ENCODE measurements at places on chromosomes 1 and 21.

DNA sequence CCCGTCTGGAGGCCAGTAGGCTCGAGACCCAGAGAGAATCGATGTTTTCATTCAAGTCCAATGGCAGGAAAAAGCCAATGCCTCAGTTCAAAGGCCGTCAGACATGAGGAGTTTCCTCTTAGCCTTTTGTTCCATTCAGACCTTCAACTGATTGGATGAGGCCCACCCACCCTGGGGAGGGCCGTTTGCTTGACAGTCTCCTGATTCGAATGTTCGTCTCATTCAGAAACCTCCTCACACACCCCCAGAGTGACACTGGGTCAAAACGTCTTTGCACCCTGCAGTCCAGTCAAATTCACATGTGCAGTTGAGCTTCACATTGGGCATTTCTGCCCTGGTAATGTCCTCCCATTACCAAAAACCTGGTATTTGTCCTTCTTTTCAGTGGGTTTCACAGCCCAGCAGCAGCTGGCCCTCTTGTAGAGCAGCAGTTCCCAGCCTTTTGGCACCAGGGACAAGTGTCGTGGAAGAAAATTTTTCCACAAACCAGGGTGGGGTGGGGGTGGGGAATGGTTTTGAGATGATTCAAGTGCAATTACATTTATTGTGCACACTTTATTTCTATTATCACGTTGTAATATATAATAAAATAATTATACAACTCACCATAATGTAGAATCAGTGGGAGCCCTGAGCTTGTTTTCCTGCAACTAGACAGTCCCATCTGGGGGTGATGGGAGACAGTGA, 40.1 kb downstream of the RSPH1 start:
- DNase-seq: no peak

DNA sequence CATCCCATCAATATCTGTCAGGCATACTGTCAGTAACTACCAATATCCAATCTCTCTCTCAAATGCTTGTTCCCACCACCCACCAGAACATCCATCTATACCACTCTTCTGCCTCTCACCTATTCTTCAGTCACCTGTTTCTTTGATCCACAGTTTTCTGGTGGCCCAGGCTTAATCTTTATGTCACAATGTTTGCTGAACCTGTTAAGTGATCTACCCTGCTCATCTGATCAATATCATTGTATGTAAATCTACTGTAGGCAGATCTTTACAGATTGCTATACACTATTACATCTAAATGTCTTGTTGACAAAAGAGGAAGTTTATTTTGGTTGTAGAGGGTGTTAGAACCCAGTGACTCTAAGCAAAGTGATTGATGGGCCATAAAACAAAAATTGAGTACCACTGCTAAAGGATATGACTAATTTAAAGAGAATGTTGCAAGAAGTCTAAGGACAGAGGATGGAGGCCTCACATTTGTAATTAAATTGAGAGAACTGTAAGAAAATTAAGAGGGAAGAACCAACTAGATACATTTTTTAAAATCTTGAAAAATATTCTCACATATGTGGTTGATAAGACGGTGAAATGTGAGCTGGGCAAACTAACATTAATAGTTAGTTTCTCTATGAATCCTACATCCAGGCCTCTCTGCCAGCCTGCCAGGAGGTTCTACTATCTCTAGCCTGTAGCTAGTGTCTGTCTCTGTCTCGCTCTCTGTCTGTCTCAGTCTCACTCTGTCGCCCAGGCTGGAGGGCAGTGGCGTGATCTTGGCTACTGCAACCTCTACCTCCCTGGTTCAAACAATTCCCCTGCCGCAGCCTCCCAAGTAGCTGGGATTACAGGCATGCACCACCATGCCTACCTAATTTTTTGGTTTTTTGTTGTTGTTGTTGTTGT, 34.1 kb downstream of the EGLN1 start:
- peak; percentile 27 for DNase-seq

DNA sequence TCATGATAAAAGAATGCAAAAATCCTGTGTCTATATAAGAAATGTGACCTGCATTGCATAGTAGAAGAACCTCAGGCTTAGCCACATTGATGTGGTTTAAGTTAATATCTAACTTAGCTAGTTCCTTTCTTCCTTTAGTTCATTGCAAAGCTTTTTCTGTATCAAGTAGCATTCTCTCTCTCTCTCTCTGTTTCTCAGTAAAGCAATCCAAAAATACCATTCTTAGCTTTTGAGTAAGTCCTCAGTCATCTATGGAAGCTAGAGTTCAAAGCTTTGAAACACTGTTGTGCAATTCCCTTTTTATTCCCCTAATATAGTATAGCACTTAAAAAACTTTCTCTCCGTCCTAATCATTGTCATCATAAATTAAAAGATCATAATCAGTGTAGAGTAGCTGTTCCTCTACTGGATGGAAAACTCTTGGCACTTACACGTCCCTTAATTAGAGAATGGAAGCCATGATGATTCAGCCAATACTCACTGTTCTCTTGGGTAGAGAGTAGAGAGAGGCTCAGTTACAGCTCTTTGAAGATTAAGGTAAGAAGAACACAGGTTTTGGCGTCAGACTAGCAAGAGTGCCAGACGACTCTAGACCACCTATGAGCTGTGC, 350.3 kb upstream of the LYPLAL1 start:
- DNase-seq: peak; percentile 100

DNA sequence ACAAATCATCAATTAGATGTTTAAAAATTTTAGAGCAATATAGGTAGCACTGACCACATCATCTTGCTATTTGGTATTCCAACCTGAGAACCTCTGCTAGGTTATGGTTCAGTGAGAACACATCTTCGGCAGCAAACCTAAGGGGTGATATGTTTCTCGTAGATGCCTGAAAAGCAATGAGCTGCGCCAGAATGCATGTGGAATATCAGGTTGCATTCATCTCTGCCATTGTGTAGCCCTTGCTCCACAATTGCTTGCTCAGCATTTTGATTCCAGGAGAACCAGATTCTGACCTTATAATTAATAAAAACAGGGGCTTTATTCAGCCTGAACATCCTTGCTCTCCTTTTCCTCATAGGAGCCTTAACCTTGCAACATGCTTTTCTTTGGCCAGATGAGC, 408.1 kb downstream of the USH2A start:
- peak; percentile 24 for DNase-seq

- DNase-seq: peak; percentile 82
Measured at GRCh38 chr1:9196129-9197040, 38.2 kb upstream of the H6PD start.

DNA sequence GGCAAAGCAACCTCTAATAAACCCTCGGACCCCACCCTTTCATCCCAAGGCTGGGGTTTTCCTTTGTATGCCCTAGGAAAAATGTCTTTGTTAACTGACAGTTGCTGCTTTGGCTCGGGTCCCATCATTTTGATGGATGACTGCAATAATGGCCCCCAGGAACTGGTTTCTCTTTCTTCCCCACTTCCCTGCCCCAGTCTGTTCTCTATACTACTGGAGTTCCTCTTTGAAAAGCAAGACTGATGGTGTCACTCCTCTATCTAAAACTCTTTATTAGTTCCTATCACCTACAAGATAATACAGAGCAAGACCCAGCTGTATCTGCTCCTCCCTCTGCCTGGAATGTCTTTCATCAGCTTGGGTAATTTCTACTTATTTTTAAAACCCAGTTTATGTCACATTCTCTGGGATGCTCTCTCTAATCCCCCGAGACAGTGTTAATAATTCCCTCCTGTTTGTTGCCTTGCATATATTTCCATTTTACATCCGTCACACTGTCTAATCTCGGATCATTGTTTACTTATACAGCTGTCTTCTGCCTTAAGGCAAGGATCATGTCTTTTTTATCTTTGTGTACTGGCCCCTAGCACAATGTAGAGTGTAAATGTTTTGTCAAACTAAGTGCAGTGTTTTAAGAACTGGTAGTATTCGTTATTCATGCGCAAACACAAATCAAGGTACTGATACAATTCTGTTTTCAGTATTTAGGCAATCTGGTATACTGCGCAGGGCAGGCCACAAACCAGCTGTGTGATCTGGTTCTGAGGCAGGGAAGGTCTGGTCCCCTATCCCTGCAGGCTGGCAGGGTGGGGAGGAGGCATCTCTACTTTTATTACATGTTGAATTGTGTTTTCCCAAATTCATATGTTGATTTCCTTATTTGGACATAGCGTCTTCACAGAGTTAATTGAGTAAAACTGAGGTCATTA, 16.1 kb downstream of the SLAMF1 start:
- no peak for DNase-seq

DNA sequence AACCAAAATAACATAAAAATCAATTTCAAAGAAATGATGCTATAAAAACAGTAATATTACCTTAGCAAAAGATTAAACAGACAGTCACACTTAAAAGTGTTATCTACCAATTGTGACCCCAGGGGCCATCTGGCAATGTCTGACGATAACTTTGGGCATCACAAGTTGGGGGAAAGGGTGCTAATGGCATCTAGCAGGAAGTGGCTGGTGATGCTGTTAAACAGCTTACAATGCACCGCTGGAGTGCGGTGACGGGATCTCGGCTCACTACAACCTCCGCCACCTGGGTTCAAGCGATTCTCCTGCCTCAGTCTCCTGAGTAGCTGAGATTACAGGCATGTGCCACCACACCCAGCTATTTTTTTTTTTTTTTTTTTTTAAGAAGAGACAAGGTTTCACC, 27.6 kb downstream of the NUP133 start:
- DNase-seq: no peak

- DNase-seq: no peak
Measured at GRCh38 chr21:42614811-42615351, 38.5 kb upstream of the PDE9A start.

GRCh38 chr1:218211241-218211640, 73.9 kb upstream of the RRP15 start:
- no peak for DNase-seq

DNA sequence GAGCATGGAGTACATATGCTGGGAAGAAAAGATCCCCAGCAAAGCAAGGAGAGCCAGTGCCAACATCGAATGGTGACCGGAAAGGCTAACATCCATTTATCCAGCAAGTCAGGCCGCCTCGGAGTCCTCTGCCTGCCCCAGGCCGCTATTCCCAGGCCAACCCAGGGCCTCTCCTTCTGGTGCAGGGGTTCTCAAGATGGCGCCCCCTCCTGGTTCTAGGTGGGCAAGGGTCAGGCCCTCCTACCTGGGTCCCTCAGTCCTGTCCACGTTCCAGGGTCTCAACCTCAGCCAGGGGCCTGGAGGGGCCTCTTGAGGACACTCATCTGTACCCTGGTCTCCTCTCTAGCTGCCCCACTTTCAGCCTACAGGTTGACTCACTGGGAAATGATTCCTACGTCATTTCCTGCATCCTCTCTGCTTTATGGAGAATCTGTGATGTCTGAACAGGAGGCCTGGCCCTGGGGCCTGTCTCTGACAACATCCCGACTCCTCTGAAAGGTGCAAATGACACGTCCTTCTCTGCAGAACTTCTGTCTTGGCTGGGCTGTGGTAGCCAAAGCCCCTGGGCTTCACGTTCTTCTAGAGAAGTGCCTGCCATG, 145.3 kb downstream of the PSMG1 start:
- no peak for DNase-seq

GRCh38 chr1:114482585-114482984, 28.4 kb downstream of the TRIM33 start:
- DNase-seq: no peak

DNA sequence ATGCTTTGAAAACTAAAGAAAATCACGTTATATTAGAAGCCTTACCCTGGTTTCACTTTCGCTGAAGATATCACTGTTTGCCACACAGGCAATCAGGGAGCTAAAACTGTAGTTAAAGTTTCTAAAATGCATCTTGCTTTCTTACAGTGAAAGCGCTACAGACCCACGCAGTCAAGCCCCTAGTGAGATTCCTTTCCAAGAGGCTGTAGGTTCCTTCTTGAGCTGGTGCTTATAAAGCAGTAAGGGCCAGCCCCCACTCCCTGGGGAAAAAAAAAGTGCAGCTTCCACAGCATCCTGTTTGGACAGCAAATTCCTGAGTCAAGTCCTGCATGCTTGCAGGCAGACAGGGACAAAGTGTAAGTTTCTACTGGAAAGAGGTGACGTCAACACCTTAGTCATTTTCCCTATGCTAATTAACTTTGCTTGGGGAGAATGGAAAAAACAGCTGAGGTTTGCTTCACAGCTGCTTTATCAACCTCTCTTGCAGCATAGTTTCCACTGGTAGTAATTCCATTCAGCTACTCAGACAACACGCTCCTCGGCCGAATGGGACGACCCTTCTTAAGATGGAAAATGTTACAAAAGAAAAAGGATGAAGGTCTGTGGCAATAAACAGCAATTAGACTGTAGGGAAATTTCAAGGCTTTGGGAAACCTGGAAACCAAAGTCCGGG, 14.7 kb upstream of the KCNE1 start:
- peak; percentile 97 for DNase-seq

DNA sequence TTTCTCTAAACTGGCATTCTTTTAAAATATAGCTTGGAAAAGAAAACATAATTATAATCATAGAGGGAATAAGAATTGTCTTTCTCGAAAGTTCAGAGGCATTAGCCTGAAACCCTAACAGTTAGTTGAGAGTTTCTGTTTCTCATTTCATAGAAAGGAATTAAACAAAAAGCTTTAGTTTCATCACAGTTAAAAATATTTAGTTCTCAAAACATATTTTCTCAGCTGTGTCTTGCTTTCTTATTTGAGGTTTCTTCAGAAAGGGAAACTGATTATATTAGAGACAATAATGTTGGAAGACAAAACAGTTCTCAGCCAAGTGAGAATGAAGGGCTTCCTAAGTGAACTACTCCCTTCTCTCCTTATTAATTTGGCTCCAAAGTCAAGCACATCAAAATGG, 75.4 kb upstream of the C1orf105 start:
- DNase-seq: no peak

DNA sequence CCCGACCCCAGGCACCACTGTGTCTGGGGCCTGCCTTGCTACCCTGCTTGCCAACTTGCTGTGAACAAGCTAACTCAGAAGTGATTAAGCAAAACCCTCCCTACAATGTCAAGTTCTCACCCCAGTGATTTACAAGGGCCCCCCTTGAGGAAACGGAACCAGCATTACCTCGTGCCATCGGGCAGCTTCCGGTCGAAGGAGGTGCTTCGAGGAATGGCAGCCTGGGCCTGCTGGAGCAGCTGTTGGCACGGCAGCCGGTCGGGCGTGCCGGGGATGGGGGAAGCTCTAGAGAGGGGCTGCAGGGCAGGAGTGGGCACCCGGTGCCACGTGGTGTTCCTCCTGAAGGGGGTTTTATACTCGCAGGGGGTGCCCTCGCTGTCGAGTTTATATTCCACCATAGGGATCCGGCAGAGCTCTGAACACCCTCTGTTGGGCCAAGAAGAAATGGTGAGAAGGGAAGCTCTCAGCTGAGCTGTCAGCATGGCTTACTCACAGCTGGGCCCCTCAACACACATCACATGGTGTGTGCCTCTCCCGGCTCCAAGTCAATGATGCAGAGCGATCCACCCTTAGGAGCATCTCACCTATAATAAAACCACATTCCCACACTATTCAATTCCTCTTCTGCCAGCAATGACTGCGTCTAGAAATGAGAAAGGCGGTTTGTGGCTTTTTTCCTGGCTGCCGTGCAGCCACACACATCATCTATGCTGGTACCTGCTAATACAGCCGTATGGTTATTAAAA, 184.4 kb downstream of the SIPA1L2 start:
- DNase-seq: peak; percentile 99

- DNase-seq: peak; percentile 22
Measured at GRCh38 chr1:192610112-192610889, 25.6 kb upstream of the RGS13 start.

- DNase-seq: no peak
Measured at GRCh38 chr1:66357021-66357420, 176.9 kb upstream of the SGIP1 start.

All from RCC 7860 (cell line).